Activated T-cell treated with anti-CD3 and anti-CD28 coated beads, Interleukin-2, amount 50 U/mL, for 48 hours (primary cell): ENCODE measurements at places on chromosomes 16 and 17.

GRCh38 chr17:49358641-49359247 lies 3.3 kb downstream of the ZNF652 start:
- no peak for DNase-seq

GRCh38 chr16:50516401-50516800 lies 31.8 kb upstream of the NKD1 start:
- DNase-seq = no peak

GRCh38 chr17:41328207-41328606 lies 12.7 kb upstream of the KRTAP17-1 start:
- no peak for DNase-seq

- no peak for DNase-seq
These were observed 20.5 kb downstream of the SREBF1 start for GRCh38 chr17:17816240-17816814.

- peak; percentile 79 for DNase-seq
These were observed 67.3 kb downstream of the ANKRD11 start for GRCh38 chr16:89422905-89423630.

GRCh38 chr17:8753976-8754440 lies 4.3 kb downstream of the SPDYE4 start:
- DNase-seq = no peak

GRCh38 chr17:29857823-29858222 lies 72.2 kb downstream of the SSH2 start:
- DNase-seq = no peak

- DNase-seq = no peak
These were observed 63.5 kb downstream of the PRMT7 start for GRCh38 chr16:68374246-68374805.

GRCh38 chr17:20852239-20852989 lies 190.4 kb downstream of the USP22 start:
- DNase-seq = peak; percentile 31
